ENCODE measurements at places on chromosomes 1 and 21. TPM values are rescaled to one million over a fixed set of nuclear protein-coding genes. Genes with fewer than 3 reads are reported as not detected.
A peak's percentile ranks its signal among the peaks of the same experiment; 100 is the strongest.

- no peaks in the 10 kb centered on the region for H3K36me3 ChIP-seq
- H3K4me3 ChIP-seq, result no peak overlapping the region
- no peaks in the 10 kb centered on the region for H3K4me1 ChIP-seq
- DNase-seq, result no peak
- no peak overlapping the region for H3K27ac ChIP-seq
Measured at GRCh38 chr1:172948457-172948856, 102.3 kb downstream of the TNFSF18 start.

DNA sequence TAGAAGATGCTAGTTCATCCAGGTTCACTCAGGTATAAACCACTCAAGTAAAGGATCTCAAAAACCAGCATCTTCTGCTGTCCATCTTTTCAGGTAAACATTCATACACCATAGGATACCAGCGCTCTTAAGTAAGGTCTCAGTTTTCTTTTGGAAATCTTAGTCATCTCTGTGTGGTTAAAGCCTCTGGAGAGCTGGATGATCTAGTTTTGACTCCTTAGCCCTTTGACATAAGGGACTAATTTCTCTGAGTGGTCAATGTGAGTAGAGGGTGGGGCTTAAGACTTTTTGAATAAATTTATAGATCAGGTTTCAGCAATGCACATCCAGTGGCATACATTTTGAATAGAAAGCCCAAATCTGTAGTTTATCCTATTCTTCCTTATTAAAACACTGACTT lies 92.3 kb downstream of the CTH start:
- DNase-seq, result no peak
- no peaks in the 10 kb centered on the region for H3K27me3 ChIP-seq
- no peaks in the 10 kb centered on the region for H3K4me1 ChIP-seq

DNA sequence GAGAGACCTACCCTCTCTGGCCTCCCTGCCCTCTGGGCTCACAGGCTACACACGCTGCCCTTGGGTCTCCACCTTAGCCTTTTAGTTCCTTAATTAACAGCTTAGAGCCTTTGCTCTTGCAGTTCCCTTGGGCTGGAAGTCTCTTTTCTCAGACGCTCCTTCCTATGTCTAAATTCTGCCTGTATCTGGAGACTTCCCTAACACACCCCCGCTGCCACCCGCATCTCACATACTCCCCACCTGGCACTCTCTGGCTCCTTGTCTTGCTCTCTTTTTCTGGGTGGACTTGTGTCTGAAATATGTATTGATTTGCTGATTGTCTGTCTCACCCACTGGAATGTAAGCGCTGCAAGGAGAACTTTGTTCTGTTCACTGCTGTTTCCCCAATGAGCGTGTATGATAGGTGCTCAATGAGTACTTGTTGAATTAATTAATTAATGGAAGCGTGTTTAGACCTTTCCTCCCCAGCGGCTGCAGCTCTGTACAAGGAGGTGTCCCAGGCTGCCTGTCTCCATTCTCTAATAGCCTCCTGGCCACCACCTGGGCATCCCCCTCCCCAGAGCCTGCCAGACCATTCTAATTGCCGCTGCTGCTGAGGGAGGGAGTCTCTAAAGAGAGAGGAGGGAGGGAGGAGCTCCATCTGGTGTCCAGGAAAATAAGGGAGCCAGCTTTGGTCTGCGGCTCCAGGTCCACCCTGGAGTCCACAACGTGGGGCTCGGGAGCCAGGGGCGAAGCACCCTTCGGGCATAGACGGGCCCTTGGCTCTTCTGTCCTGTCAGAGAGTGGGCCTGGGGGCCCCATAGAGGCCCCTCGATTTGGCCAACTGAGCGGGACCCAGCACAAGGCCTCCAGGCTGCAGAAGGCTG lies 95.4 kb downstream of the RNF220 start:
- peaks cover 16% of the 10 kb centered on the region for H3K4me1 ChIP-seq
- no peak overlapping the region for H3K4me3 ChIP-seq
- peak; percentile 78 for DNase-seq
- H3K27ac ChIP-seq, result no peak overlapping the region

DNA sequence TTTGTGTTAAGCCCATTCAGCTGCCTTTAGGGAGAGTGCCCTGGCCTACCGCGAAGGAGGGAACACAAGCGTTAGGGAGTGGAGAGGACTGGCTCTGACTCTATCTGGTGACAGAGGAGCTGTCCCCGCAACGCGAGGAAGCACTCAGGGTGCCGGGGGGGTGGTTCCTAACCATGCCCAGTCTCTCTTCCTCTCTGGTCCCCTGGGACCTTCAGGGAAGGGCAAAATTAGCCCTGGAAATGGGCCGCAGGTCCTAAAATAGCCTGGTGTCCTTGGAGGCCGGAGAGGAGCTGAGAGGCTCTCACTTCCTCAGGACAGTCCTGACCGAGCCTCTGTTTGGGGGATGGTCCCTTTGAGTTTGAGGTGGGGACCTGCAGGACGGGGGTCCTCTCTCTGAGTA lies 5.8 kb downstream of the SLC45A1 start:
- no peak overlapping the region for H3K4me3 ChIP-seq
- DNase-seq, result no peak
- H3K27me3 ChIP-seq, result peaks cover 1% of the 10 kb centered on the region
- no peaks in the 10 kb centered on the region for H3K4me1 ChIP-seq

The FNBP1L gene
- 251 TPM for total RNA-seq

DNA sequence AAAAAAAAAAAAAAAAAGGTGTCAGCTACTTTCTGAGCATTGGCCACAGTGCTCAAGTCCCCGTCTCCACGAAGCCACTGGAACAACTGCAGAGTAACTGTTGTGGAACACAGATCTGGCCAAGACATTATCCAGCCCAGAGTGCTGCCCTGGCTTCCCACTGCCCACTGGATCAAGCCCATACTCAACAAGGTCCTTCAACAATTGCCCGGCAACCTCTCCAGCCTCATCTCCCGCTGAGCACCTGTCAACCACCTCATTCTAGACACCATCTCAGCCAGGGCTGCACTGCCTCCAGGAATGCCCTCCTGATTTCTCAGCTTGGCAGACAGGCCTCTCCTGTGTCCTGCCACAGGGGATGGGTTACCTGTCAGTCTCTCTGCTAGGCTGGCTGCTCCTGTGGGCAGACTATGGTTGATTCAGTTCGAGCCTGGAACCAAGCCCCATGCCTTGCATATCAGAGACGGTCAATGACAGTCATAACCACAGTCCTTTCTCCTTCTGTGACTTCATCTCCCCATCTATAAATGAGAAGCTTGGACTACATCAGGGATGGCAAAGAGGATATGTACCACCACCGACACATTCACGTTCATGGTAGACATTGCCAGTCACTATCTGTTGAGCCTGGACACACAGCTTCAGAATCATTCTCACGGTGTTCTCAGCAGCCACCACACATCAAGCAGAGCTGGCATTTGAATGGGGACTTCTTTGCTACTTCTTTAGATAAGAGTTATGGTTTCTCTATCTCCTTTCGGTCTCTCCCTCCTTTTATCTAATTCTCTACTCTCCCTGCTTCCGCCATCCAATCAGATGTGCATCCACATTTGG lies 76.9 kb downstream of the MRPL37 start:
- no peak for DNase-seq
- peak overlapping the region; percentile 90 for H3K27ac ChIP-seq
- H3K4me3 ChIP-seq, result peak overlapping the region; percentile 71
- peaks cover 9% of the 10 kb centered on the region for H3K36me3 ChIP-seq

The ZP4 gene
- not detected for total RNA-seq

DNA sequence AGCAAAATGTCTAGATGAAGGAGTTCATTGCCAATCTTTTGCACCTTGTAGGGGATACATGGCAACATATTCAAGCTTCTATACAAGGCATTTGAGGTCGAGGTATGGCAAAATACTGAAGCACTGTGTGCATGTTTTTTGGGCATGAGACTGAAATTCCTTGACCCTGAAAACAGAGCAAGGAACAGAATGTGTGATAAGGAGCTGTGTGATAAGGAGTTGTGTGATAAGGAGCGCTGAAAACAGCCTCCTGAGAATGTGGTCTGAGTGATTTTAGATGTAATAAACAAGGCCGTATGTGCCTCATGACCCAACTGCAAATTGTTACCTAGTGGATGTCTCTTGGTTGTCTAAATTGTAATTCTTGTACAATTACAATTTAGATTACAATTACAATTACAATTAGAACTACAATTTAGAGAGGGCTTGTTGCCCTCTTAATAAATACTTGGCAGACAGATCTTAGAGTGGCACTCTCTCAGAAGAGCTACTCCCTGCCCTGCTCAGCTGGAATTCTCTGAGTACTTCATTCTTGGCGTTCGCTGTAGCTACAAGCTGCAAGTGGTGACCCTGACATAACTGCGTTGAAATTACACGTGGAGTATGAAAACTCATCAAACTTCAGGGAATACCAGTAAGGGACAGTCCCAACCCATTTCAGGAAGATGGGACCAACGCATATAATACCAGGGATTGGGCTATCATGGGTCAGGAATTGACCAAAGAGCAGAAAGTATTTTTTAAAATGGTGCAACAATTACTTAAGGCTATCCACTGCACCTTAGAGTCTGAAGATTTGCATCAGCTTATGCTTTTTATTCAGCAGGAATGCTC lies 20.0 kb upstream of the ITLN1 start:
- no peaks in the 10 kb centered on the region for H3K27me3 ChIP-seq
- H3K4me1 ChIP-seq, result no peaks in the 10 kb centered on the region
- H3K4me3 ChIP-seq, result no peak overlapping the region
- no peak for DNase-seq
- H3K27ac ChIP-seq, result no peak overlapping the region
- no peaks in the 10 kb centered on the region for H3K36me3 ChIP-seq

The OR2T29 gene
- not detected for total RNA-seq

The HCN3 gene
- 30.5 TPM for total RNA-seq

DNA sequence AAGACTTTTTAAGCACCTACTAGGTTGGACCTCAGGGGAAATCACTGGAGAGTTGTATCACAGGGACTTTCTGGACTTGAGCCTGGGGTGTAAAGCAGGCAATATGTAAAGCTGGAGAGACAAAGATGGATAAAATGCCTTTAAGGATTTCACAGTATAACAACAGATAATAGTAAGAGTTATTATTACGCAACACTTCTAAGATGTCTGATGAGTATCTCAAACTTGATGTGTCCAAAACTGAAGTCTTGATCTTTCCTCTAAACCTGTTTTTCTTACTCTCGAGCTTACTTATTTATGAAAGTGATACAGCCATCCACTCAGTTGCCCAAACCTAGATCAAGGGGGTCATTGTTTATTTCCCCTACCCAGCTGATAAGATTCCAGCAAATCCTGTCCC lies 2.1 kb upstream of the STRIP1 start:
- H3K27me3 ChIP-seq, result no peaks in the 10 kb centered on the region
- H3K36me3 ChIP-seq, result no peaks in the 10 kb centered on the region
- no peak overlapping the region for H3K4me3 ChIP-seq
- peaks cover 12% of the 10 kb centered on the region for H3K4me1 ChIP-seq
- DNase-seq, result no peak
- no peak overlapping the region for H3K27ac ChIP-seq

The TEKT2 gene
- total RNA-seq, result 1.6 TPM

The TGFBR3 gene
- 0.98 TPM for total RNA-seq

- no peak overlapping the region for H3K4me3 ChIP-seq
- H3K4me1 ChIP-seq, result peaks cover 22% of the 10 kb centered on the region
- no peak overlapping the region for H3K27ac ChIP-seq
- peaks cover 2% of the 10 kb centered on the region for H3K27me3 ChIP-seq
- H3K36me3 ChIP-seq, result no peaks in the 10 kb centered on the region
Measured at GRCh38 chr1:25825605-25826004, 5.9 kb downstream of the MTFR1L start.

DNA sequence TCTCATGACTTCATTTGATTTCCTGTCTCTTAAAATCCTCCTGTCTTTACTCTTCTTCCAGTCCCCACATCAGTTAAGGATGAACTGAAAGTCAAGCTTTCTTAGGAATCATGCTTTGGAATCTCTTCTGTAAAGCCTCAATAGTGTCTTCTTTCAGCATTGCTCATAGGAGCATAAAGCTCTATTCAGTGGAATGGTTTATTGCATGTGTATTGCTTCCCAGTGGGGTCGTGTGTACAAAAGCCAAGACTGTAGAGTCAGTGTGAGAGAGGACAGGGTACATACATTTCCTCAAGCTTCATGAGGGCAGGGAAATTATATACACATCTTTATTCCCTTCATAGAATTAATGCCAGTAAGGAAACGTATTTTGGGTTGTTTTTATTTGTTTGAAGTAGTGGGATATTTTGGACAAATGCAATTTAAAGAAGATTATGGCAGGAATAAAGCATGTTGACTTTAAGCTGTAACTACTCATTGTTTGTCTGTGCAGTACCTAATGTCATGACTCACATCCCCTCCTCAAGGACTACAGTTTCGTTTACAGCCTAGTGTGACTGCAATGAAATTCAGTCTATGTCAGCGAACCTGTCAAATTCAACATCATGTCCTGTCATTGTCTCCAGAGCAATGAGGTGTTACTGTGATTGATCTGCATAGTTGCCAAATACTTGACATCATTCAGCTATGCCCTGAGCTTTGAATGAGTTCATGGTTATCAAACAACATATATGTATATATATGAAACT lies 2164.2 kb downstream of the NCAM2 start:
- peaks cover 2% of the 10 kb centered on the region for H3K27me3 ChIP-seq
- DNase-seq, result no peak
- H3K4me3 ChIP-seq, result no peak overlapping the region
- H3K36me3 ChIP-seq, result no peaks in the 10 kb centered on the region
- H3K27ac ChIP-seq, result no peak overlapping the region

The LCE1C gene
- total RNA-seq, result not detected

GRCh38 chr1:202998836-202999750 lies 8.1 kb upstream of the TMEM183A start:
- peaks cover 2% of the 10 kb centered on the region for H3K27me3 ChIP-seq
- no peak overlapping the region for H3K27ac ChIP-seq
- peak; percentile 31 for DNase-seq
- no peaks in the 10 kb centered on the region for H3K4me1 ChIP-seq
- no peak overlapping the region for H3K4me3 ChIP-seq

The RIPPLY3 gene
- total RNA-seq, result not detected

GRCh38 chr21:24046829-24047443 lies 1560.3 kb downstream of the MRPL39 start:
- no peak for DNase-seq
- no peaks in the 10 kb centered on the region for H3K36me3 ChIP-seq
- H3K27me3 ChIP-seq, result no peaks in the 10 kb centered on the region
- H3K4me3 ChIP-seq, result no peak overlapping the region
- no peak overlapping the region for H3K27ac ChIP-seq

GRCh38 chr1:1098681-1099421 lies 17.0 kb downstream of the C1orf159 start:
- no peaks in the 10 kb centered on the region for H3K4me1 ChIP-seq
- H3K4me3 ChIP-seq, result no peak overlapping the region
- peaks cover 16% of the 10 kb centered on the region for H3K36me3 ChIP-seq
- peaks cover 8% of the 10 kb centered on the region for H3K27me3 ChIP-seq
- H3K27ac ChIP-seq, result no peak overlapping the region
- DNase-seq, result no peak

- H3K27ac ChIP-seq, result no peak overlapping the region
- H3K36me3 ChIP-seq, result no peaks in the 10 kb centered on the region
- no peaks in the 10 kb centered on the region for H3K27me3 ChIP-seq
- peaks cover 16% of the 10 kb centered on the region for H3K4me1 ChIP-seq
Measured at GRCh38 chr21:16978309-16978895, 534.4 kb upstream of the CXADR start.

DNA sequence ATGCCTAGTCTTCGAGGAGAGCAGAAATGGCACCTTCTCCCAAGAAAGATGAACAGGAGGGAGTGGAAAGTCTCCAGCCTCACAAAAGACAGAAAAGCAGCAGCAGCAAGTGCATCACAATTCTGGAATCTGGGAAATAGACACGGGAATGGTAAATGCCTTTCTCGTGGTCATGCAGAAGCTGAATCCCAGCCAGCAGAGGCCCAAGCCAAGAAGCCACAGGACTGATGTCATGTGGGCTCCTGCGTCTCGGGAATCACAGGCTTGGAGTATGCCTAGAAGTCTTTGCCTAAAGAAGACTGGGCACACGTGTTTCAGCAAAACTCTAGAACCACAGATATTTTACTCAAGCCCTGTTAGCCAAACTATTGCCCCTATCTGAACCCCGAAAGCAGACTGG lies 260.3 kb upstream of the PLD5 start:
- H3K4me1 ChIP-seq, result peaks cover 14% of the 10 kb centered on the region
- no peak overlapping the region for H3K4me3 ChIP-seq
- no peak for DNase-seq
- no peaks in the 10 kb centered on the region for H3K36me3 ChIP-seq

Measured in glutamatergic neuron (in vitro differentiated cells).